ENCODE measurements at places on chromosomes 2 and 18. TPM values are rescaled to one million over a fixed set of nuclear protein-coding genes. Genes with fewer than 3 reads are reported as not detected.

Gene NT5DC4
- not detected for total RNA-seq

DNA sequence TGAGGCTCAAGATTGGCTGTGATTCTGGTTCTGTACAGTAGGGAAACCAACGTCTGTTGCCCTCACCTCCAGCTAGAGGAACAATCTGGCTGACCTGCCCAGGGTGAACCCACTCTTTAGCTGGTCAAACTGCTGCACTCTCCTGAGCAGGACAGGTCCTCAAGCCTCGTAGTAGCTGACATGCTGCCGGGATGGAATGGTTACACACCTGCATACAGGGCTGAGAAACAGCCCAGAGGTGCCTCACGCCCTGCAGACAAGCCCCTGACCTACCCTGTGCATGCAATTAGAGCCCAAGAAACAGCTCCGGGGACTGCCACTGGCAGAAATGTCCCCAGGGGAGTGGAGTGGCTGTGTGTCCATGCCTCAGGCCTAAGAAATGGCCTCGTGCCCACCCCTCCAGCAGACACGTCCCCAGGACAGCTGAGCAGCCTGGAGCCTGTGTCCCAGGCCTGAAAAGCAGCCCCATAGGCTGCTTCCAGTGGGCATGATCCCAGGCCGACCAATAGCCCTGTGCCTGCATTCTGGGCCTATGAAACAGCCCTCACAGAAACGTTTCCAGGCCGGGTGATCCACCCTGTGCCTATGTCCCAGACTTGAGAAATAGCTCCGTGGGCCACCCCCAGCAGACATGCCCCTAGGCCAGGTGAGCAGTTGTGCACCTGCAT is 25.4 kb downstream of the BOLL start:
- no peak for DNase-seq

- DNase-seq, result no peak
These were observed 26.1 kb downstream of the ADCY3 start for GRCh38 chr2:24893934-24894333.

- peak; percentile 33 for DNase-seq
These were observed 114.3 kb downstream of the PRKCE start for GRCh38 chr2:45765728-45766254.

Gene AGXT
- total RNA-seq, result not detected

Gene SPP2
- not detected for total RNA-seq

GRCh38 chr2:47230418-47230817 is 75.3 kb upstream of the STPG4 start:
- DNase-seq, result peak; percentile 68

Gene SH3BP4
- total RNA-seq, result 8.5 TPM

Gene ANKRD29
- total RNA-seq, result 5.4 TPM

Gene TRAF3IP1
- 10.3 TPM for total RNA-seq

DNA sequence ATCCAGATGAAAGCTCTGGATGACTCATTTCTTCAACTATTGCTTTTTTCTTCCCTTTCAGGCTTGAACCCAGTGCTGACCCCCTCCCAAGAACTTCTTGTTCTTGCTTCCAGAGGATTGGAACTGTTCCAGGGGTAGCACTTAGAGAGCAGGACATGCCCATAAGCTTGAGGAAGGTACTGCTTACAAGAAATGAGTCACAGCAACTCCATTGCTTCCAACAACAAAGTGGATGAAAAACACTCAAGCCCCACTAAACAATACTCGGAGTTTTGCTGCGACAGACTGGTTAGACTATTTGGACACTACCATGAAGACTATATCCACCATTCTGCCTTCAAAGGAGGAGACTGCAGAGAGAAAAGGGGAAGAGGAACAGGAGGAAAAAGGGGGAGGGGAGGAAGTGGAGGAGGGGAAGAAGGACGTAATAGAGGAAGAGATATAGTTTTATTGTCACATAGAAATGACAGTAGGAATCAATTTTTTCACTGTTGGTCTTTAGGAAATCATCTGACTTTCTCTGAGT is 1.6 kb upstream of the EPC2 start:
- peak; percentile 28 for DNase-seq

GRCh38 chr2:211860224-211860623 is 678.4 kb downstream of the ERBB4 start:
- no peak for DNase-seq

Gene LCT
- not detected for total RNA-seq

GRCh38 chr2:29733213-29733612 is 188.2 kb downstream of the ALK start:
- no peak for DNase-seq

GRCh38 chr2:240462073-240462706 is 26.7 kb downstream of the GPC1 start:
- DNase-seq, result peak; percentile 19

DNA sequence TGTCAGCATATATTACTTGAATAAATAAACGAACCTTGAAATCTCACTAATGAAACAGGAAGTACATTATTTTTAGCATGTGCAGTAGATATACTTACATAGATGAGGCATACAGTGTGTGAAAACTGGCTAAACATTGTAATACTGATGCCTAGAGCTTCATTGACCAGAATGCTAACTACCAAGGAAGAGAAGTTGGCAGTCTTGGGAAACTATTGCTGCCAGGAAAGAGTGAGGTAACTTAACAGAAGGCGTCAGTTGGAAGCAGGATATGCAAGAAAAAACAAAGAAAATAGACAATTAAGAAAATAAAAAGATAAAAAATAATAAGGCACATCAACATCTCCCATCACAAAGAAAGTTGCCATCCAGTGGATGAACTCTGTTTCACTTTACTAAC is 963.0 kb downstream of the TDRD15 start:
- DNase-seq, result no peak

Gene SEMA4F
- 2.5 TPM for total RNA-seq

DNA sequence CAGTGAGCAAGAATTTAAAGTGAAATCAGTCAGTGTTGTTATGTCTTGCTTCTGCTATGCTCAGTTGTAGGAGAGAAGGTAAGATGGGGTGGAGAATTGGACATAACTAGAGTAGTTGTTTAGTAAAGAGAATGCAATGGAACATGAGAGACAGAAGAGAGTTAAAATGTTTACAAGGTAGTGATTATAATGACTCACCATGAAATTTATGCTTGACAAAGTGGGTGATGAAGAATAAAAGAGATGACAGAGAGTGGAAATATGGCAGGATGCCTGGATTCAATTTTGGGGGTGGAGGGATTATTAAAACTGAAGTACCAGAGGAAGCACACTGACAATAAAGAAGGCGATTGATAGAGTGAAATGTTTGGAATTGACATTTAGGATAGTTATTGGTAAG is 10.6 kb downstream of the SCG2 start:
- DNase-seq, result no peak

Gene VWA3B
- 0.48 TPM for total RNA-seq

GRCh38 chr18:43180814-43181213 is 65.3 kb upstream of the RIT2 start:
- no peak for DNase-seq

Gene WBP1
- total RNA-seq, result 40.2 TPM

Gene GAREM1
- total RNA-seq, result 12.3 TPM

DNA sequence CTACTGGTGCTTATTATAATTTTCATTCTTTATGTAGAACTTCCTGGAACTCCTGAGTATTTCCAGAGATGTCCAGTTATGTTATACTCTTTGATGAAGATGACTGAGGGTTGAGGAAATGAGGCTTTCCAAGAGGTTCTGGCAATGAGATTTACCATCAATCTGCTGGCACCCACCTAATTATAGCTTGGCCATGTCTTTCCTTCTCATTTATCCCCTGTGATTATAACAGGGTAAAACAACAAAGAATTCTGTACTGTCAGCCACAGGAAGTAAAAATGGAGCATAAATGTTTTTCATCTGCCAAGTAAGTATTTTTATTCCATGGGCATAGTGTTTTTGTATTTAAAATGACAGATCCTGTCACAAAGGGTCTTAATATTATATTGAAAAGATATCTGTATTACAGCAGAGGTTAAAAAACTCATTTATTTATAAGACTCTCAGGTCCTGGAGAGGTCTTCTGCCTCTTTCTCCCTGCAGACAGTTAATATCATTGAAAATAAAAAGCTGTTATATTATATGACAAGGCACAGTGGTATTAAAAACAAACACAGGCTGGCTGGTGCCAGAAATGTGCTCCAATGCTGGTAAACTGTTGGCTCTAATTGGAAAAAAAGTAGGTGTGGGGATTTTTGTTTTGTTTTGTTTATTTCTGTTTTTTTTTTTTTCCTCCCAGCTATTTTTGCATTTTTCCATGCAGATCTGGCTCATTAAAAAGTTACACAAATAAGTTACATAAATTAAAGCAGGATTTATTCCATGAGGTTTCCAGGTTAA is 1764.1 kb upstream of the CELF4 start:
- no peak for DNase-seq

Gene REG3G
- not detected for total RNA-seq

DNA sequence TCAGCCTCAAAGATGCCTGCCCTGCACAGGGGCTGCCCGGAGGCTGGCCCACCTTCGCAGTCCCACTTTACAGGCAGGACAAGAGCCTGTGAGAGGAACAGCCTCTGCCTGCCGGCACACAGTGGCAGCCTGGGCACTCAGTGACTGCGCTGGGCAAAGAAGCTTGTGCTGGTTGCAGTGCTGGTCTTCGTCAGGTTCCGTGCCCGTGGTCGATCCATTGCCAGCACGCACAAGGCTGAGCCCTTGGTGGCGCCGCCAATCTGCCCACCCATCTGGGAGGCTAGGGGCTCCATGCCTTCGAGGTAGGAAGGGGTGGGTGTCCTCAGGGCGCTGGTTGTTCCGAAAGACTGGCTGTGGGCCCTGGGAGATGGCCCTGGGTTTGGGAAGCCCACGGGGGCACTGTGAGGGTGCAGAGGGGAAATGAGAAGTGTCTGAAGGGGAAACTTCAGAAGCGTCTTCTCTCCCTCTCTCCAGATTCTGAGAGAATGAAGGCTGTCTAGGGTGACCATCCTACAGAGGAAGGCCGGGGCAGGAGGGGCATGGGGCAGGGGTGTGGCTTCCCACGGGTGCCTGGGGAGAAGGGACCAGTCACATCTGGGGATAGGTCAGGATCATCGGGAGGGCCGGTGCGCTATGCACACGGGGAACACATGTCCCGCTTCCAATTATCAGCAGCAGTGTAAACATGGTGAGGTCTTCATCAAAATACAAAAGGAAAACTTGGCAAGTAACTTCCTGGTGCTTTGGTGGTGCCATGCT is 49.1 kb upstream of the HS6ST1 start:
- DNase-seq, result no peak

Gene GBX2
- total RNA-seq, result not detected

GRCh38 chr2:221455214-221455613 is 116.9 kb downstream of the EPHA4 start:
- no peak for DNase-seq

Gene FBLN7
- 0.98 TPM for total RNA-seq

- peak; percentile 20 for DNase-seq
These were observed 82.2 kb downstream of the NFATC1 start for GRCh38 chr18:79477711-79478483.

DNA sequence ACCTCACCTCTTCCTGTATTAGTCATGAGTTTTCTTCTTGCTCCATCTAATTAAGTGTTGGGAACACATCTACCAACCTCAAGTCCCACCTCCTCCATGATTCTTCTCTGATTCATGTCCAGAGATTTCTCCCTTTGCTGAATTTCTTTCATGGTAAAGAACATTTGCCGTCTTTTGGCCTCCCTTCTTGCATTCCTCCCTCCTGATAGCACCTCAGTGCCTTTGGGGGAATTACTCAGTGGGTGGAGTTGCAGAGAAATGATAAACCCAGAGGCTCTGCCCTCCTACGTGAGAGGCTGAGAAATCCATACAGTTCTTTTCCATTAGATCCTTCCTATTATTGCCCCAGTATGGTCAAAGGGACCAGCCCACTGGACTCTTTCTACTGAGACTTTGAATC is 651.9 kb downstream of the SLC4A3 start:
- no peak for DNase-seq

DNA sequence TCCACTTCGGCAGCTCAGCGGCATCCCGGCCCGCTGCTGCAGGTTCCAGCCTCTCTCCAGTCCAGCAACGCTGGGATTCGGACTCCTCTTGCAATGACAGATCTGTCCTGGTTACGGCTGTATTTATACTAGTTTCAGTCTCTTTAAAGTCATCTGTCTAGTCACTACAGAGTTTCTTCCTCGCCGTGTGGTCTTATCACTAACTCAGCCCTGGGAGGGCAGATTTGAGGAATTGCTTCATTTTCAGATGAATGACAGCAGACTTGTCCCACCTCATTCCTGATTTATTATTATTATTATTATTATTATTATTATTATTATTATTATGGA is 2.2 kb downstream of the KLHL29 start:
- DNase-seq, result no peak

Gene SPATA3
- not detected for total RNA-seq

Gene NR4A2
- 1.1 TPM for total RNA-seq

- DNase-seq, result no peak
These were observed 56.8 kb downstream of the SLC4A10 start for GRCh38 chr2:161681046-161681445.

GRCh38 chr2:207505728-207506127 is 24.0 kb upstream of the CREB1 start:
- DNase-seq, result no peak

GRCh38 chr2:100253786-100254185 is 68.5 kb downstream of the LONRF2 start:
- DNase-seq, result no peak

GRCh38 chr2:11870064-11870463 is 123.6 kb downstream of the LPIN1 start:
- DNase-seq, result no peak
